Fibroblast of skin of abdomen (primary cell): ENCODE measurements at places on chromosomes 16 and 17.

DNA sequence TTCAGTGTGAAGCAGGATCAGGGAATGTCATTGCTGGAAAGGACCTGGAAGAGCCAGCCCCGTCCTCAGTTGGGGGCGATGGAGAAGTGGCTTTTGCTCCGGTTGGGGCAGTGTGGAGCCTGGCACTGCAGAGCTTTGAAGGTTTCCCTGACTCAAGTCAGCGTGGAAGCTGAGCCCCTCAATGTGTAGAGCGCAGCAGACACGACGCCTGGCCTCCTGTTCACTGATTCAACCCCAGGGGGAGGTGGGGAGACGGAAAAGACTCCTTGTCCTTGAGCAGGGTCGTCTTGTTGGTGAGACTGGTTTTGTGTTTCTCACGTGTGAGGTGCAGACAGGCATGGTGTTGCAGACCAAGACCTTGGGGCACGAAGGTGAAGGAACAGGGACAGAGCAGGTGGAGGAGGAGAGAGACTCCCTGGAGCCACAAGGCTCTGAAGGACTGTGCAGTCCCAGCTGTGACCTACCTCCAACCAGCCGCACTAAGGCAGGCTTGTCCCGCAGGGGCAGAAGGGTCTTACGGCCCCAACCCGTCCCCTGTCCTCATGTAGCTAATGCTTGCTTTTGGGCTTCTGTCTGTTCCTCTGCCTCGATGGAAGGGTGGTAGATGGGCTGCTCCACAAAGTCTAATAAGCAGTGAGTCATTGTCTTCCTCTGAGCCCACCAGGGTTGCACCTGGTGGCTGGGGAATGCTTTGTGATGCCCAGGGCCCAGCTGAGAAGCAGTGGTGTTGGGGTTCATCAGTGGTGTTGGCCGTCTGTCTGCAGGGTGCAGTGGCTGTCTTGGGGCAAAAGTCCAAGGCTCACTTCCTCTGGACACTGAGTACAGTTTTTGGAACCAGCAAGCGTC lies 47.8 kb downstream of the MPRIP start:
- DNase-seq: no peak

DNA sequence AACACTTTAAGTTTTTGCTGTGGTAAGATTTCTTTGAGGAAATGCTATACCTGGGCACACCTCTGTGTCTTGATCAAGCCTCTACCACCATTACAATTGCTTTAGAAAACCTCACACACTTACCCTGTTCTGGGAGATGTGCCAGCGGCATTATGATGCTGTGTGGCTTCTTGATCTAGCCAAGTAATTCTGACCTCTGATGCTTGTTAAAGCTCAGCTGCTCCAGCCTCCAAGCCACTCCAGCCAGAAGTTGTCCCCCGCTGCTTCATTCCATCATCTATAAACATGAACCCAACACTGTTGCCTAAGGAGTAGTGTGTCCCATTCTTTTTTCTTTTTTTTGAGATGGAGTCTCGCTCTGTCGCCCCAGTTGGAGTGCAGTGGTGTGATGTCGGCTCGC lies 60.1 kb downstream of the CYLD start:
- peak; percentile 10 for DNase-seq

DNA sequence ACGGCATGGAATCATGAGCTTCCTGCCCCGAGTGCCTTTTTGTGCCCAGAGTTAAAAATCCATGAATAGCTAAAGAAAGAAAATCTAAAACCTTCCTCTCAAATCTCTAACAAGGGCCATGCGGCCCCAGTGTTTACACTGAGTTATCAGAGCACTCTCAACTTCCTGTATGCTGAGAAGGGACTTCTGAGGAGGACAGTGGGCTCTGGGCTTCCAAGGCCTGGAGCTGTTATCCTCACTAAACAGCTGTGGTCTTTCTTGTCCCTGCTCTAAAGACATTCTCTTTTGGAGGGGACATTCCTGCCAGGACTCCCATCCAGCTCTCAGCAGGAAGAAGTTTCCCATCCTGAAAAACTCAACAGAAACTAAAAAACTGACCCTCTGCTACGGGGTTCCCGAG lies 135.6 kb downstream of the AATF start:
- no peak for DNase-seq

DNA sequence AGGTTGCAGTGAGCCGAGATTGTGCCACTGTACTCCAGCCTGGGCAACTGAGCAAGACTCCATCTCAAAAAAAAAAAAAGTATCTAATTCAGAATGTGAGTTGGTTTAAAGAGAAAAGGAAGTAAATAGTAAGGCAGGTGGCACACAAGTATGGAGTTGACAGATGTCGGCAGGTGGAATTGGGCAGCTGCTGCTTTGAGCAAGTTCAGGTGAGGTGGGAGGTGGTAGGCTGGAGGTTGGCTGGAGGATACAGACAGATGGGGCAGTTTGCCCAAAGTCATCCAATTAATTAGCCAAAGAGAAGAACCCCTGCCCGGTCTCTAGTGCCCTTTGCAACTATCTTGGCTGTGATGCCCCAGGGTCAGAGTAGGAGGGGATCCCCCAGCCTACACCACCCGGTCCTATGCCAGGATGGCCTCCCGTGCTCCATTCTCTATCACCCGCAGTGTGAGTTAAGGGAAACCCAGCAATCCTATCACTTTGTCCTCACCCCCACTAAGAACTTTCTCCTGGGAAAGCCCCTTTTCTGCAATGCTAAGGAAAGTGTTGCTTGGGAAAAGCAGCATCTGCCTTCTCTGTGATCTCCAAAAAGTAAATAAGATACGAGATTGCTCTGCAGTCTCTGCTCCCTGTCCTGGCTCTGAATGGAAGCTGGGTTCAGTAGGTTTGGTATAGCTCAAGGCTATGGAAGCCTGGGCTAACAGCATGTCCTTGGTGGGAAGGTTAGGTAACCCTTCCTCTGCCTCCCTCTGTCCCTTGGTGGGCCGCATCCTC lies 32.2 kb downstream of the SLC12A3 start:
- no peak for DNase-seq

GRCh38 chr17:17525956-17526355 lies 29.8 kb upstream of the RASD1 start:
- DNase-seq: no peak

- DNase-seq: no peak
These were observed 2.4 kb downstream of the CCL18 start for GRCh38 chr17:36066365-36066985.

DNA sequence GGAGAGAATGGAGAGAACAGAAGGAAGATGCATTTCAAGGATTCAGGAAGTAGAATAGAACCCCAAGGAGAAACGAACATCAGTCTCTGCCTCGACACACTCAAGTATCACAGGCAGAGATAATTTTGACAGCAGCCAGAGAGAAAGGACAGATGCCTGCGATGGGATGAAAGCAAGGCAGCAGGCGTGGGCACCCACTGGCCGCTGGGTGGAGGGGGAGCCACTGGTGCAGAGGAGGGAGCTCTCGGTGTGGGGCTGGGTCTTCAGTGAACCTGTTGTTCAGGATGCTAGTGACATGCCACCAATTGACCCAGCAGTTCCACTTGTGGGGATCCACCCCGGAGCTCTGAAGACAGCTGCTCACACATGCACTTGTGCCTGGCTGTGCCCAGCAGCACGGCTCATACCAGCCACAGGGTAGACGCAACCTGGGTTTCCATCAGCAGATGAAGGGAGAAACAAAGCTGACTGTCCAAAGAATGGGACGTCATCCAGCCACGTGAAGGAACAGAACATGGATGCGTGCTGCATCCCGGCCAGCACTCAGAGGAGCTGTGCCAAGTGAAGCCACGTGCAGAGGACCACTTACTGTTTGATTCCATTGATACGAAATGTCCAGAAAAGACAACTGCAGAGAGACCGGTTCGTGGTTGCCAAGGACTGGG lies 127.0 kb downstream of the BANP start:
- no peak for DNase-seq

DNA sequence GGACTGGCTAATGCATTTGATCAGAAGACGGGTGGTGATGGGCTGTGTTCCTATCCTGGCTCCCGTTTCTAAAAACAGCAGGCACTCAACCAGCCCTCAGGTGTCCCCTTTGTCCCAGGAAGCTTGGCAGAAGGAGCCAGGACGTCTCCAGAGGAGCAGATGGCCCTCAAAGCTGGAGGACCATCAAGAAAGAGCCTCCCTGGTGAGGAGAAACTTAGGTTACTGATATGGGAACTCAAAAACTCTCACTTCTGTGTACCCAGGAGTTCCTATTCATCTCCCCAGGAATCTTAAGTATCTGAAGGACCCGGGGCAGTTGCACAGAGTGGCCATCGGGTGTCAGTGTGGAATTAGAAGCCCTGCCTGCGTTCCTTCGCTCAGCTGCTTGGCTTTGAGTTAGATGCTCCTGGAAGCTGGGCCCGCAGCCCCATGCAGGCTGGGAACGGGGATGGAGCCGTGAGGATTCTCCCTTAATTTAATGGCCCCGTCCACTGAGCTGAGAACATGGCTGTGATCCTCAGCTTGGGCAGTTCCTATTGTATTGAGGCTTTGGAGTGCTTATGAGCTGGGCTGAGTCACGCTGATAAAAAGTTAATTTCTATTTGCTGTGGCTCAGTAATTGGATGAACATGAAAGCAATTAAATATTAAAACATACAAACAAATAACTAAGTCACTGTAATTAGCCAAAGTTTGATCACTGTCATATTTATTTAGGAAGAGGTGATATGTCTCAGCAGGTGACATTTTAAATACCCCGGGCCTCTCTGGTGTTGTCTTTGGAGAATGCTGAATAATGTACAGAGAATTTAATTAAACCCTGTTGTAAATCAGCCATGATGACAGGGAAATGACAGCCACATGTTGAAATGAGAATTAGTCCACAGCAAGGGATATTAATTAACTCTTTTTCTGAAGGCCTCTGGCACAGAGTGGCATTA lies 402.1 kb downstream of the SEC14L1 start:
- DNase-seq: peak; percentile 78

DNA sequence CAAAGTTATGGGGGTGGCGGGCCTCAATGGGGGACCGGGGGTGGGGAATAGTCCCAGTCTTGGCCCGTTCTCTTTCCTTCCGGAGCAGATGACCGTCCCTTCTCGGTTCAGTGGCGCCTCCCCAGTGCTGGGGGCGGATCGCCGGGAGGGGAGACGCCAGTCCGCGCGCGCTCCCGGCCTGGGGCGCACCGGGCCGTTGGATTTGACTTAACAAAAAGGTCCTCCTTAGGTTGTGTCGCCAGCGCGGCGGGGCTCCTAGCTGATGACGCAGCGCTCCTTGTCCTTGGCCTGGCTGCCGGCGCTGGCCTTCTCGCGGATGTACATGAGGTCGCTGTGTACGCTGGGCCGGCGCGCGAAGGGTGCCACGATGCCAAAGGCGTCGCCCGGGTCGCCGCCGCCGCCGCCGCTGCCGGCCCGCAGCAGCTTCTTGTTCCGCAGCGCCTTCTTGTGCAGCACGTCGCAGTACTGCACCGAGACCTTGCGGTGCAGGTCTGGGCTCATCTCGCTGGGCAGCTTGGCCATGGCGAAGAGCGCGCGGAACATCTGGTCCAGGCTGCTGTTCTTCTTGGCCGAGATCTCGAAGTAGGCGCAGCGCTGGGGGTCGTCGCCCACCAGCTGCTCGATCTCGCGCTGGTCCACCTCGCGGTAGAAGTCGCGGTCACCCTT lies 1.2 kb downstream of the RASD1 start:
- DNase-seq: peak; percentile 27

GRCh38 chr17:17472333-17472920 lies 4.4 kb upstream of the MED9 start:
- DNase-seq: no peak

DNA sequence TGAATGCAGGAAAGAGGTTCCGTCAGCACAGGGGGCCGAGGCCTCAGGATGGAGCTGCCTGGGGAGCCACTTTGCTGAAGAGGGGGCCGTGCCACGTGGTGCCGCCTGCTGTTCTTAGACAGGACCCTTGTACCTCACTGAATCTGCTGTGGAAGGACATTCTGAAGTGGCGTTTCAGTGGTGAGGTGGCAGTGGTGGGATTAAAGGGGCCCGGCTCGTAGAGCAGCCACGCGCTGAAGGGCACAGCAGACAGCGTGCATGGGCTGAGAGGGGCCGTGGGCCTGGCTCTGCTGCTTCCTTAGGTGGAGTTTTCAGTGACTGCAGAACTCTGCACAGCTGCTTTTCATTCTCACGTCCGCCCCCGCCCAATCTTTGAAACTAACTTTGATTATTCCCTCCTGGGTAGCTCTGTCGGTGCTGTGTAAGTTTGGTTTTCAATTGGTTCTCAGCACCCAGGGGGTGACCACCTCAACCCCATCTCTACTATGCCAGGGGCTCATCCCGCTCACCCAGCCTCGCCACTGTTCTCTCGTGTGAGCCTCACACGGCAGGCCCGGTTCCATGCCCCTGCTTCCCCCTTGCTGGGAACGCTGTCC lies 70.3 kb downstream of the SEC14L1 start:
- DNase-seq: no peak

GRCh38 chr17:4369557-4370230 lies 3.2 kb upstream of the UBE2G1 start:
- DNase-seq: no peak

DNA sequence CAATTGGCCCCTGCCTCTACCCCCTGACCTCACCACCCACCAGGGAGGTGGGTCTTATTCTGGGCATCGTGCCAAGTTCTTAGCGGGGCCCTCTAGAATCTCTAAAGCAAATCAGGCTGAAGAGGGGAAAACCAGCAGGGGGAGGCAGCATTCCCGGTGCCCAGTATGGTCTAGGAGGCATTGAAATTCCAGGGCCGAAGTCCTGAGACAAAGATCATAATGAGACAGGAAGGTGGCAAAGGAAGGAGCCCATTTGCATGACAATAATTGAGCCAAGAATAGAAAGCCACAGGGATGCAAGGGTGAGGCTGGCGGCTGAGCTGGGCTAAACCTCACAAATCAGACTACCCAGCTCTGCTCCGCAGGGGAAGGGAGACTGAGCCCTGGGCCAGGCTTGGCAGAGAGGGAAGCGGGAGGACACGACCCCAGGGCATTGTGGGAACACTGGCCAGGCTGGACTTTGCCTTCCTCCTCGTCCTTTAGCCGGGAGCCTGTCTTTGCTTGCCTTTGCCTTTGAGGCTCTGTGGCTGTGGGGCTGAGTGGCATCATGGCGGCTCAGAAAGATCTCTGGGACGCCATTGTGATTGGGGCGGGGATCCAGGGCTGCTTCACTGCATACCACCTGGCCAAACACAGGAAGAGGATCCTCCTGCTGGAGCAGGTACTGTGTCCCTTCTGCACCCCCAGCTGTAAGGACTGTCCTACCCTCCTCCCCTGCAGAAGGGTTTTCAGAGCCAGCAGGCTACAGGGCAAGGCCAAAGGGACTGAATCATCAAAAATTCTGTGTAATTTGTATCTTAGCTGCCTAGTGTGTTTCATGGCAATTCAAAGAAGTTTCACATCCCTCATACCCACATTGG lies at the start of gene PIPOX:
Gene PIPOX, plus strand, starts transcription at position 463 of the 860 bp plus-strand sequence. Its CDS starts 85 bp downstream, at position 548.
- peak; percentile 31 for DNase-seq

- peak; percentile 80 for DNase-seq
These were observed 143.7 kb downstream of the PMP22 start for GRCh38 chr17:15121426-15121825.
